ENCODE measurements at places on chromosomes 2 and 18.
A peak's percentile ranks its signal among the peaks of the same experiment; 100 is the strongest.

DNA sequence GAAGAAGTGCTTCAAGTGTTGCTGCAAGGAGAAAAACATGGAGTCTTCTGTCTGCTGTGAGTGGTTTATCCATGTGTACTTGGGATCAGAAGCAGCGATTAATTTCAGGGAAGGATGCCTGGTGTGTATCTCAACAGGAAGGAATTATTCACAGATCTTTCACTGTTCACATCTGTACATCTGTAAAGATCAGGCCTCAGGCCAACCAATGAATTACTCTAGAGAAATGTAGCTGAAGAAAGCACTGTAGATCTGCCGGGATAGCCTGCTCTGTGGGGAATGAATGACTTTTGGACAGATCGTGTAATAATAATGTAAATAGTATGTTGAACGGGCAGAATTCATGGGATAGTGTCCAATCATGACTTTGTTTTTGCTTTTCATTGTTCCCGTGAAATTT is 54.0 kb upstream of the SPP2 start:
- no peak for DNase-seq

- DNase-seq, result no peak
These were observed 63.1 kb downstream of the ASXL3 start for GRCh38 chr18:33641141-33641540.

GRCh38 chr2:234621120-234621519 is 124.2 kb upstream of the ARL4C start:
- no peak for DNase-seq

GRCh38 chr2:124309563-124310138 is 284.6 kb downstream of the CNTNAP5 start:
- DNase-seq, result no peak

GRCh38 chr2:50476174-50476573 is 555.8 kb downstream of the NRXN1 start:
- no peak for DNase-seq

- no peak for DNase-seq
These were observed 62.3 kb downstream of the NCK2 start for GRCh38 chr2:105806996-105807395.

- peak; percentile 23 for DNase-seq
These were observed 773 bp downstream of the CMPK2 start for GRCh38 chr2:6864923-6865345.

- DNase-seq, result no peak
These were observed 96.7 kb upstream of the LMAN1 start for GRCh38 chr18:59455728-59456276.

DNA sequence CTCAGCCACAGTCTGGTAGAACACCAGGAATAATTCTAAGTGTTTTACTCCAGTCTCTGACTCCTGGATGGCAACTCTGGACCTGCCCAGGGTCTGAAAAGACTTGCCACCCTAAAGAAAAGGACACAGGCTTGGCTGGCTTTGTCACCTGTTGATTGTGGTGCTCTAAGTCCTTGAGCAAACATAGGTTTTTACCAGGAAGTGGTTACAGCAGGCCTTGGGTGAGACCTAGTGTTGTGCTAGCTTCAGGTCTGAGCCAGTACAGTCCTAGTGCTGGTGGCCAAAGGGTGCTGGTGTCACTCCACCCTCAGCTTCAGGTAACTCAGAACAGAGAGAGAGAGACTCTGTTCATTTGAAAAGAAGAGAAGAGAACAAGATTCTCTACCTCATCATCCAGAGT is 1239.4 kb upstream of the CRIM1 start:
- no peak for DNase-seq

DNA sequence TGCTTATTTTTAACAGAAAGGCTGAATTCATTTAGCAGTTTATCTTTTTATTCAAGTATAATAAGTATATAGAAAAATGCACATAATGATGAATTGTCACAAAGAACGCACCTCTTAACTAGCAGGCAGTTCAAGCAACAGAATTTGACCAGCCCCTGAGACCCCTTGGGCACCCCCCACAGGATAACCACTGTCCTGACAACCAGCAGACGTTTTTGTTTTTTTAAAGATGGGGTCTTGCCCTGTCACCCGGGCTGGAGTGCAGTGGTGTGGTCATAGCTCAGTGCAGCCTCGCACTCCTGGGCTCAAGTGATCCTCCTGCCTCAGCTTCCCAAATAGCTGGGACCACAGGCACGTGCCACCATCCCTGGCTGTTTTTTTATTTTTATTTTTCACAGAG is 14.0 kb downstream of the PRELID3A start:
- no peak for DNase-seq

DNA sequence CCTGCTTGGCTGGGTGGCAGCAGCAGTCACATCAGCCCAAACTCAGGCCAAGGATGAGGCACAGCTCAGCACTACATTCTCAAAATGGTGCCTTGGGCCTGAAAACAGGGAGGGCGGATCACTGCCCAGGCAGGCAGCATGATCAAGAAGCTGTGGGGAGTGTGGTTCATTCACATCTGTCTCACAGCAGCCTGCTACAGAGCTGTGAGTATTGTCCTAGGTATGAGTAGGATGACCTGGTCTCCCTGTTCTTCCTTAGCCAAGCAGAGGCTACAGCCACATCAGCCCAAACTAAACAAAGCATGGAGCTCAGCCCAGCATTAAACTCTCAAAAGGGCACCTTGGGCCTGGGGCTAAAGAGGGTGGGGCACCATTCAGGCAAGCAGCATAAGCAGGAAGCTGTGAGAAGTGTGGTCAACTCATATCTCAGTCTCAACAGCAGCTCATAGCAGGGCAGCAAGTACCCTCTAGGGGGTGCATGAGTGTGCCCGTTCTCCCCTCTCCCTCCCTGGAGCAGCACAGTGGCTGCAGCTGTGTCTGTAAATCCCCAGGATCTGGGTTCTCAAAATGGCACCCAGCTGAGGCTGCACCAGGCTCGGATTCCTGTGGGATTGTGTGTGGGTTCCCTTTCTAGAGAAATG is 139.6 kb downstream of the TRABD2A start:
- peak; percentile 54 for DNase-seq

DNA sequence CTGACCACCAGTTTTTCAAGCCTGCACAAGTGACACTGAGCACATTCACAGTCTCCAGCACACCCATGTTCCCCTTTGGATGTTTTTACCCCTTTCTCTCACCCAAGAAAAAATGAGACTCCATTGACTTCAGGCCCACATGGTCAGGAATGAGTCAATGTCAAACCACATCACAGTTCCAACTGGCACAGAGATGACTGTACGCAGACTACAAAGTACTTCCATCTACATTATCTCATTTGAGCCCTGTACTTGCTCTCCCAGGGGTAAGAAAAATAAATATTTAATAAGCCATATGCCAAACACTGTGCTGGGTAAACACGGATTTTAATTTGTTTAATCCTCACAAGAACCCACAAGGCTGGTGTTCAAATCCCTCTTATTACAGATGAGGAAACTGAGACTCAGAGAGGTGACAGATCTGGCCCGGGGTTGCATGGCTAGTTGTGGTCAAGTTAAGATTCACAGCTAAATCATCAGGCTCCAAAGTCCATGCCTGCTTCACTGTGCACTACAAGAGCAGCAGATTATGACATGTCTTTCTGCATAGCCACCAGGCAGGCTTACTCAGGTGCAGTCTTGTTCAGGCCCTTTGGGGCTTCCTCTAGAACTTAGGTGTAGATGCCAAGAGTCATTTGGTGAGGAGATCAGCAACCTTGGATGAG is 106.1 kb downstream of the TXNL1 start:
- no peak for DNase-seq

- no peak for DNase-seq
These were observed 124.2 kb downstream of the PXDN start for GRCh38 chr2:1620081-1620480.

DNA sequence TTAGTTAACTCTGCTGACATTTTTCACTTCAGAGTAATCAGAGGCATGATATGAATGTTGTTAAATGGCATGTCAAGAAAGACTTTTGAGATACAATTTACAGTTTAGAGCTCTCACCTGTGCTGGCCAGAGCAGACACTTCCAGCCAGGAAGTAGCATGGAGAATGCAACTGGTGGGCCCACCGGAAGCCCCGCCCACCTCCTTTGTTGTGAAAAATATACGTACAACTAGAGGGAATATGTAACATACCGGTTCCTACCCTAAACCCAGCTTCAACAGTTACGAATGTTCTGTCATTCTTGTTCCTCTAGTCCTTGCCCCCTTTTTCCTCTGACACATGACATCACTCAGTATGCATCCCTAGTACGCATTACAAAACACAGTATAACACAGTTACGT is 70.2 kb upstream of the ITM2C start:
- peak; percentile 28 for DNase-seq

DNA sequence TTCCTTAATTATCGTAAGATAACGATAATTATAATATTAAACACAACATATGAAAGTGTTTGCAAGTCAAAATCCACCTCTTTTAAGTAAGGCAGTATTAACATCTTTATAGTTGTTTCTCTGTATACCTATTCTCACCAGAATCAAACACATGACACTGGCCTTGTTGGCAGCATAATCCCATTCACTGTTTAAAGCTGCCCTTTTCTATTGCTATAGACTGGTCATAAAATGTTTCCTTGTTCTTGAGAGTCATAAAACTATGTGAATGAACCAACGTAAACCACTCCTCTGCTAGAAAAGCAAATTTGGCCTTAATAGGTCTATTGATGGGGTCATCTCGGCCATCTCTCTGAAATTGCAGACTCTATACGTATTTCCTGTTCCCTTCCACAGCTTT is 293.1 kb downstream of the SLC8A1 start:
- no peak for DNase-seq

- DNase-seq, result peak; percentile 24
These were observed 73.5 kb upstream of the SERTAD2 start for GRCh38 chr2:64727013-64727767.

- no peak for DNase-seq
These were observed 76.5 kb upstream of the DLX2 start for GRCh38 chr2:172179045-172179701.

GRCh38 chr2:164044622-164045021 is 308.8 kb upstream of the FIGN start:
- DNase-seq, result no peak

DNA sequence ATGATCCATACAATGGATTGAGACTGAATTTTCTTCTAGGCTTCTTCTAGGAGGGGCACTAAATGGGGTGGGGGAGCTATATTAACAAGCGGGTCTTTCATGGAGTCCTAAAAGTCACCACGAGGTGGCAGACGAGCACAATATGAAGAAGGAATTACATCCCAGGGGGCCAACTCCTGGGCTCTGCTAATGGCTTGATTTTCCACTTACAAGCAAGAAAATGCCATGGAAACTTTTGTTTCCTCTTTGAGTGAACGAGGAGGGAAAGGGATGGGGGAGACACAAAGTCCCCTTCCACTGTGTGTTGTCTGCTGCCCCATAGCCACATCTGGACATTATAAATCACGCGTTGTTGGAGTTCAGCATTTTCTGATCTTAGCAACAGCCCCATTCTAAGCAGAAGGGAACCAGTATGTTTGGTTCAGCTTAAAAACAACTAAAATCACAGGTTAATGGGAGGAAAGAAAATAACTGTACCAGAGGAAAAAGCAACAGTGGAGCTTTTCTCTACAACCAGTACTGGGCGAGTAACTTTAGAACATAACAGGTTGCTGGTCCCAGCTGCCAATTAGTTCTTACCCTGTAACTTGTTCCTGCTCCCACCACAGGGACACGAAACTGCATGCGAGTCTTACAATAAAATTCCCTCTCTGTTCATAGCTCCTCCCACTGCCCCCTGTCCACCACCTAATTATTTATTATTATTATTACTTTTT is 285.0 kb upstream of the PARD3B start:
- peak; percentile 48 for DNase-seq

GRCh38 chr2:172072706-172073105 is 12.6 kb upstream of the DLX1 start:
- DNase-seq, result no peak

- DNase-seq, result no peak
These were observed 31.2 kb upstream of the HPCAL1 start for GRCh38 chr2:10271509-10271908.

DNA sequence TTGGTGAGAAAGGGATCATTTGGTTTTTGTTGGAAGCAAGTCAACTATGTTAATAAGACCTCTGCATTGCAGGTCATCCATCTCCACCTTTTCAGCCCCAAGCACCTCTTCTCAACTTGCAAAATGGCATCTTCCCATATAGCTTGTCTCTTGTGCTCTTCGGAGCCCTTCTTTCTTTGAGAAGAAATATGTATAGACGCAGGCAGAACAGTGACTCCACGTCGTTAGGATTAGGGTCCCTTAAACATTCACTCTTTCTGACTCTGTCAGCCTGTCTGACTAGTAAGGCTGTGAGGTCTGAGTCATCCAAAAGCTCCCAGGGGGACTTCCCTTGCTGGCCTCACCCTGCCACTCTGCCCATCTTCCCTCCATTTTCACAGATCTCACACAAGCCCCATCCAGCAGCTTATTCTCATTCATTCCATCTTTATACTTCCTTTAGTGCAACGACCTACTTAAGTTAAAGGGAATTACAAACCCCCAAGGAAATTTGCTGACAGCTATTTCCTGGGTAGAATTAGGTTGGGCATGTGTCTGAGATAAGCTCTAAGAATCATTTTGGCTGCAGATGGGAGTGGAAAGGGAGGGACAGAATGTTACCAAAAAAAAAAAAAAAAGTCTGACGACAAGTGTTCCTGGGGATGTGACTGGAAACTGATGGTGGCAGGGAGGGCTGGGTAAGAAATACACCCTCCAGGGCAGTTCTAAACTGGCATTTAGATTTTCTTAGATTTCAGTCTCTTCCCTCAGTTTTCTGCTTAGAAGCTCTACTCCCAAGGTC is 37.7 kb upstream of the MEX3C start:
- DNase-seq, result no peak

DNA sequence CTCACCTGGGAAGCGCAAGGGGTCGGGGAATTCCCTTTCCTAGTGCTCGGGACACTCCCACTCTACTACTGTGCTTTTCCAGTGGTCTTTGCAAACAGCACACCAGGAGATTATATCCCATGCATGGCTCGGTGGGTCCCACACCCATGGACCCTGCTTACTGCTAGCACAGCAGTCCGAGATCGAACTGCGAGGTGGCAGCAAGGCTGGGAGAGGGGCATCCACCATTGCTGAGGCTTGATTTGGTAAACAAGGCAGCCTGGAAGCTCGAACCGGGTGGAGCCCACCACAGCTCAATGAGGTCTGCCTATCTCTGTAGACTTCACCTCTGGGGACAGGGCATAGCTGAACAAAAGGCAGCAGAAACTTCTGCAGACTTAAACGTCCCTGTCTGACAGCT is 64.7 kb upstream of the CRACDL start:
- DNase-seq, result no peak

GRCh38 chr2:237341872-237342271 is 72.1 kb downstream of the COL6A3 start:
- no peak for DNase-seq

GRCh38 chr2:10530607-10531239 is 82.6 kb upstream of the ODC1 start:
- DNase-seq, result no peak

All from activated CD4-positive, alpha-beta T cell treated with anti-CD3 and anti-CD28 coated beads, Interleukin-2, amount 10 ng/mL, durations not matched to agents 7 days and 5 days (primary cell).